ENCODE measurements at places on chromosomes 11 and 22. TPM values are rescaled to one million over a fixed set of nuclear protein-coding genes. Genes with fewer than 3 reads are reported as not detected.

NARS2 gene
- 20.6 TPM for total RNA-seq

TP53I11 gene
- total RNA-seq = 36.6 TPM

GRAMD1B gene
- total RNA-seq = 28.2 TPM

P2RY6 gene
- total RNA-seq = 6.2 TPM

FGF3 gene
- total RNA-seq = not detected

TRIM29 gene
- total RNA-seq = 26.6 TPM
